ENCODE measurements at places on chromosomes 11 and 22.

DNA sequence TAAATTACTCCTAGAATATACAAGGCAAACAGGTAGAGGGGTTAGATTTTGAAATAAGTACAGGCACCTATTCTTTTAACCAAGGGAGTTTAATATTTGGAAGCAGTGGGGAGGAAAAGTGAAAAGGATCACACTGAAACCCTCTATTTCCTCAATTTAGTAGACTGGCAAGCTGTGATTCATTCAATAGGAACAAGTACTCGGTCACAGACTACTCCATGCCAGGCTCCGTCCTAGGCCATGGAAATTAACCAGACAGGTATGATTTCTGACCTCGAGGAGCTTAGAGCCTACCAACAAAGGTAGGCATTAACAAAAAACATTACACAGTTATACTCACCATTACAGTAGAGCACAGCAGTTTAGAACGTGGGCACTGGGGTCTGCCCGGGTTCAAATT is 40.9 kb downstream of the SIK3 start:
- no peak for DNase-seq

GRCh38 chr22:20829491-20830134 is 29.0 kb downstream of the PI4KA start:
- DNase-seq, result no peak

DNA sequence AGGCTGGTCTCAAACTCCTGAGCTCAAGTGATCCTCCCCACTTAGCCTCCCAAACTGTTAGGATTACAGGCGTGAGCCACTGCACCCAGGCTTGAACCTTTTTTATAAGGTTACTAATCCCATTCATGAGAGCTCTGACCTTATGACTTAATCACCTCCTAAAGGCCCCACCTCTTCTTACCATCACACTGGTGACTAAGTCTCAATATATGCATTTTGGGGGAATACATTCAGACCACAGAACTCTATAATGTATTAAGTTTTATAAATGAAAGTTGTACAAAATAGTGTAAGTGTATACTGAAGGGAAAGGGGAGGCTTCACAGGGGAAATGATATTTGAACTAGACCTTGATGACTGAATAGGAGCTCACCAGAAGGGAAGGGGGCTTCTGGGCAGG is 28.4 kb upstream of the RBFOX2 start:
- no peak for DNase-seq

- no peak for DNase-seq
These were observed 315.0 kb downstream of the BRD1 start for GRCh38 chr22:49512487-49513165.

DNA sequence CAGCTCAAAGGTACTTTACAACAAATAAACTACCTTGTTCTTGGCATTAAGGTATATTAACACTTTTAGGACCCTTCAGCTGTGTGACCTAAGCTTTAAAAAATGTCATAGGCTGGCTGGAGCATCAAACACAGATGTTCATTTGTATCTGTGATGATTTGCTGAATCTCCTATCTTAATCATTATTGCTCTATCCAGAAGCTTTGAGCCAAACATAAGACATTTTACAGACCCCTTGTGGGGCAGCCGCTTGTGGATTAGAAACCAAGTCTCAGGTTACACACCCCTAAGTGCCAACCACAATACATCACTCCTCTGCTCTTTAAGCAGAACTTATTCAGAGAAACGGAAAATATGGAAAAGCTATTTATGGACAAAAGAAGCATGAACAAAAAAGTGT is 394.2 kb upstream of the CCDC90B start:
- DNase-seq, result no peak

- no peak for DNase-seq
These were observed 363.3 kb upstream of the CCDC90B start for GRCh38 chr11:83649528-83649855.

- DNase-seq, result no peak
These were observed 17.8 kb upstream of the OAF start for GRCh38 chr11:120192831-120193625.

- no peak for DNase-seq
These were observed 1558.9 kb downstream of the FAM181B start for GRCh38 chr11:81174646-81175330.

- DNase-seq, result no peak
These were observed 20.3 kb upstream of the PGM2L1 start for GRCh38 chr11:74418509-74418895.

Measured in stimulated activated CD8-positive, alpha-beta memory T cell treated with anti-CD3 and anti-CD28 coated beads, Interleukin-4, amount 100 ng/mL, for 1 hour (primary cell).